ENCODE measurements at places on chromosomes 3 and 15.
A peak's percentile ranks its signal among the peaks of the same experiment; 100 is the strongest.

- DNase-seq, result no peak
These were observed 8.9 kb downstream of the CMTM6 start for GRCh38 chr3:32493437-32494414.

- DNase-seq, result no peak
These were observed 836.8 kb upstream of the NECTIN3 start for GRCh38 chr3:110234831-110235230.

DNA sequence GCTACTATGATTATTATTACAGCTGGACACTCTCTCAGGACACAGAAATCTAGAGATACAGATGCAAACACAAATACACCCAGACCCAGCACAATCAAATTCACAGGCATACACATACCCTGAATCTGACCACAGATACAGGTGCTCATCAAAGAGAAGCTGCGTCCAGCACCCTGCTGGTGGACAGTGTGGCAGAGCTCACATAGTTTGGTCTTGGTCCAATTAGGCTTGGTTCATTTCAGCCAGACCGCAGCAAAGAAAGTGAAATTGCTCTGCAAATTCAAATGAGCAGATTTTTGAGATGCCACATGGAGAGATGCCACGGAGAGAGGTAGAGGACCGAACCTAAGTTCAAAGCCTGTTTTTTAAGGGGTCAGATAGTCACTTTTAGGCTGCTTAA is 55.6 kb downstream of the ANAPC13 start:
- DNase-seq, result no peak

- no peak for DNase-seq
These were observed 81.9 kb upstream of the ZNF280D start for GRCh38 chr15:56815247-56815646.

DNA sequence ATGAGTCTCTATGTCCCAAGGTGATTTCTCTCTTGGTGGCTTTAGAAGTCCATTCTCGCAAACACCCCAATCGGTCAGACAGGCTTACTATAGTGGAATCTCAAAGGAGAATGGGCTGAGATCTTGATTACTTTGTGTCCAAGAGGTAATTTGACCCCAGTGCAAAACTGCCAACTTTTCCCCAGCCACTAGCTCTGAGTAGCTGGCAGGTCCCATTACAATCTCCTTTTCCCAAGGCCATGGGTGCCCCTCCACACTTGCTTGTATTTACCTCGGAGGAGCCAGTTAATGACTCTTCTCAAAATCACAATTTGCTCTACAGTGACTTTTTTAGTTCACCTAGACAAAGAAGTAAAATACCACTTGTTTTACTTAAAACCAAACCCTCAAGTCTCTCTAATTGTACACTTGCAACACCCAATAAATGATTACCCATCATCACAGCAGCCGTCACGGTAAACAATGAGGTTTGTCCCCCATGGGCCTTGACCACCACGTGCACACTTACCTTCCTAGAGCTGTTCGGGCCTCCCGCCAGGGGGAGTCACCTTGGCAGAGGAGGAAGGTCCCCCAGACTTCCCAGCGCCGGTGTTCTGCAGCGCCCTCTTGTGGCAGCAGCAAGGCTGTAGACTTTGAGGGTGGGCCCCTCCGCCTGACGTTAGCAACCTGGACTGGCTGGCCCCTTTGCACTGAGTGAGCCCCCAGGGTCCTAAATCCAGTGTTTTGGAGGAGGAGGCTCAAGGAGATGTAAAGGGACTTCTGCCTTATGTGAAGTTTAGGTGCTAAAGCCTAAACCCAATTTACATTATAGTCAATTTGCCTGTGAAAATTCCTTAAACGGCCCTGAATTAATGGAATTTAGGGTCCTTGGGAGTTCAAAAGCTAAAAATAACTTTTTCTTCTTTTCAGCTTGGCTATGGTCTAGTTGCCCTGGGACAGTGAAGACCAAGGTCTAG is 18.7 kb upstream of the HDAC11 start:
- peak; percentile 85 for DNase-seq

DNA sequence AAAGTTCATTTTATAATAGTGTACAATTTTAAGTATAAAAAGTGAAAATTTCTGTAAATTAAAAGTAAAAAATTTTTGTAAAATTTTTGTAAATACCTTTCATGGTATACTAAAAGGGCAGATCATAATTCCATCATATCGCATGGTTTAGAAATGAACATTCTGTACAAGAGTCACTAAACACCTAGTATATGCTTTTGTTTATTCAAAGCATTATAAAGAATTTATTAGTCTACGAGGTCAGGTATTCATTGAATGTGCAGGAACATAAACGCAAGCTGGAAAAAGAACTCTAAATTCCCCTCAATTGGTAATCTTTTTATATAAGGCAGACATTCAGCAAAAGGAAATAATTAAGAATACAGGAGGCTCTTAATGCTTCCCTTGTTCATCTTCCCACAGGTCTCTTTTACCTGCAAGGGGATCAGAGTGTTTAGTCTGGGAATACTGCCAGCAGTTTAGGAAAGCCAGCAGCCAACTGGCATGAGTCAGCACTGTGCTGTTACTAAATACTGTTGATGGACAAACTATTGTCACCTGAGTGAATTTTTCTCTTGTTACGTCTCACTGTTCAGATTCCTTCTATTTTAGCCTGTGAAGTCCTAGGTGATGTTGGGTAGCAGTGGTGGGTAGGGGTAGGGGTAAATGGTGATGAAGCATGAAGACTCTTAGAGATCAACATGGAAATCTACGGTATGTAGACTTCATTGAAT is 70.1 kb downstream of the UQCC5 start:
- no peak for DNase-seq

GRCh38 chr3:42780398-42780797 is 7.3 kb upstream of the CCDC13 start:
- no peak for DNase-seq

- no peak for DNase-seq
These were observed 118.7 kb downstream of the NUP210 start for GRCh38 chr3:13301286-13301987.

DNA sequence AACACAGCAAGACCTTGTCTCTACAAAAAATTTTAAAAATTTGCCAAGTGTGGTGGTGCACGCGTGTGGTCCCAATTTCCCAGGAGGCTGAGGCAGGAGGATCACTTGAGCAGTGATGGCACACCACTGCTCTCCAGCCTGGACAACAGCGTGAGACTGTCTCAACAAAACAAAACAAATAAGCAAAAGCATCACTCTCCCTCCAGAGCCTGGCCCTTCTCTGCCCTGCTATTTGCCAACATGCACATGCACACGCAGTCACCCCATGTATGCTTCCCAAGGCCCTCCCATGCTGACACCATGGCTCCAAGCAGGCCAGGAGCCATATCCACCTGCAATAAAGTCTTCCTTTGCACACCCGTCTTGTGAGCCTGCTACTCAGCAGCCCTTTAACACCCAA is 2.1 kb downstream of the KIF9 start:
- DNase-seq, result no peak
